ENCODE measurements at places on chromosomes 2 and 18.
A peak's percentile ranks its signal among the peaks of the same experiment; 100 is the strongest.

GRCh38 chr18:57737400-57738060 lies 65.6 kb downstream of the ATP8B1 start:
- DNase-seq, result no peak

DNA sequence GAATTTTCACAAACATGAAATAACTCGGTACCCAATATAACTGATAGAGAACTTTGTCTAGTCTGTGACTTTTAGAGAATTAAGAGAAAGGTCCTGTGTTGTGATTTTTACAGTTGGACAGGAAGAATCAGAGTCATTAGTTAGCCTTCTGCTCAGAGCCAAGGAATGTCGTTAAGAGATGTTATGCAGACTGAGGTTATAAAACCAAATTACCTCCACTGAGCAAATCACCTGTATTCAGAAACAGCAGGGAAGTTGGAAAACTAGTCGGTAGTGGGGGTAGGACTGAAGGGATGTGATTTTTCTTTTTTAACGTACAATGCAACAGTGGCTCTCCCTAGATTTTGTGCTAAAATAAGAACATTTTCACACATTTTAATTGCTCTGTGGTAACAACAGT lies 18.5 kb downstream of the TANK start:
- no peak for DNase-seq

DNA sequence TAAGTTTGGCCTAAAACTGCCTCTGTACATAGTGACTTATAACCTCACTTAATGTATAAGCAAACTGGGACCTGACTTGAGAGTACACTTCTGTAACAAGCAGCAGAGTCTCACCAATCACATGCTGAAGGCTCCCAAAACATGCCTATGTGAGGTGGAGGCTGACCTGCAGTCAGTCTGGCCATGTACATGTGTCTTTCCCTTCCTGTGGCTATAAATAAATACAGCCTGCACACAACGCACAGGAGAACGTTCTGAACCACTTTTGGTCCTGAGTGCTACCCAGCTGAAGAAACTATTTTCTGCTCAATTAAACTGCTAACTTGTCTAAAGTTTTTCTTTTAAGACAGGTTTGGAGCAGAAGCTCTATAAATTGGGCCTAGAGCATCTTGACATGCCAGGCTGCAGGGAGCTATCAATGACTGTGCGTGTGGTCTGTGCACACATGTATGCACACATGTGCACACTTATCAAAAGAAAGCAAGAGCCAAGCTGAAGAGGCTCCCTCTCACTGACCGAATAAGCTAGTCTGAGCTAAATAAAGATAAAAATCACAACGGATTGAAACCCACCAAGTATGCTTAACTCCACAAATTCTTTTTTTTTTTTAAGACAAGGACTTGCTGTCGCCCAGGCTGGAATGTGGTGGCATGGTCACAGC lies 15.0 kb downstream of the RNASEH1 start:
- no peak for DNase-seq

GRCh38 chr2:241003047-241003360 lies 4.6 kb downstream of the SNED1 start:
- no peak for DNase-seq

GRCh38 chr2:119523952-119524694 lies at the start of gene SCTR:
Gene SCTR (minus strand): TSS chr2:119524483. CDS start chr2:119524226, 257 bp downstream.
- peak; percentile 77 for DNase-seq

GRCh38 chr18:995629-996028 lies 91.0 kb downstream of the ADCYAP1 start:
- DNase-seq, result no peak

- no peak for DNase-seq
Measured at GRCh38 chr2:240213476-240214421, 73.3 kb upstream of the OTOS start.
